Common myeloid progenitor, CD34-positive (primary cell): ENCODE measurements at places on chromosomes 4 and X.
A peak's percentile ranks its signal among the peaks of the same experiment; 100 is the strongest.

DNA sequence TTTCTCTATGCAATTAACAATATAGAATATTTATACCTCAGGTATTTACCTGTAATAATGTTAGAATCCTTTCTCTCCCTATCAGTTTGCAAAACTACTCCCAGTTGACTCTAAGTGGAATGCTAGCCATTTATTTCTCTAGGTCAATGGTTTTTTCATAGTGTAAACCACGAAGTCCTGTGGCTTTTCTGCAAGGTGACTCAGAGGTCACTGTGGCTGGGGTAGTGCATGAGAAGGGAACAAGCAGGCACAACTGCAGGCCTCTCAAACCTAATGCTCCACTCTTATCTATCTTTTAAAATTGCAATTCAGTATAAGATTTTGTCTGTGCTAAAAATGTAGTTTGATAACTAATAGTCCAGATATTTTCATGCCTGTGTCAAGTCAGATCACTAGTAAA lies 159.4 kb downstream of the ANTXR2 start:
- no peak for DNase-seq

DNA sequence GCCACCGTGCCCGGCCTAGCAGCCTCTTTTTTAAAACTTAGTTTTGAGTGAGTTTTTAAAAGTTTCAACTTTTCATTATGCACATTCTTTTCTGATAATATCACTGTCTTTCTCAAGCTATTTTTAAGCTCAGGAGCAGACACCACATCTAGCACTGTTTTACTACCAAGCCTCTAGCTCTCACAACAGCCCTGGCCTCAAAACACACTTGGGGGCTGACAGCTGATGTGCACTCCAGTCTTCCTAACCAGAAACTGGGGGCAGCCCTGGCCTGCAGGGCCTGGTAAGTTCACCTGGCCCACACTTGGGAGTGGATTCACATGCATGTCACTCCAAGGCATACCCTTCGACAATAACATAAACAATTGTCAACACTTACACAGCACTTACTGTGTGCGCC lies 34.0 kb downstream of the CENPU start:
- no peak for DNase-seq

GRCh38 chr4:86955888-86956451 lies 21.2 kb downstream of the AFF1 start:
- DNase-seq, result no peak

DNA sequence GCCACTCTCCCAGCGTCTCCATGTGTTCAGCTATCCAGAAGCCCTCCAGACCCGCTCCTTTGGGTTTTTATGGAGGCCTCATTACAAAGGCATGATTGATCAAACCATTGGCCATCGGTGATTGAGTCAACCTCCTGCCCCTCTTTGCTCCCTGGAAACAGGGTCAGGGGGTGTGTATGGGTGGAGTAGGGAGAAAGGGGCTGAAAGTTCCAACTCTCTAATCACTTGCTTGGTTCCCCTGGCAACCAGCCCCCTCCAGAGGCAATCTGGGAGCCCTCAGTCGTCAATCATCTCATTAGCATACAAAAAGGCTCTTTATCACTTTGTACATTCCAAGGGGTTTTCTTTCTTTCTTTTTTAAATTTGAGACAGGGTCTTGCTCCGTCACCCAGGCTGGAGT lies 2.3 kb downstream of the TRIM2 start:
- no peak for DNase-seq

- DNase-seq, result no peak
Observed at GRCh38 chr4:71866212-71866885, 82.5 kb upstream of the GC start.

- DNase-seq, result no peak
Observed at GRCh38 chr4:173381610-173382009, 10.9 kb downstream of the SAP30 start.

DNA sequence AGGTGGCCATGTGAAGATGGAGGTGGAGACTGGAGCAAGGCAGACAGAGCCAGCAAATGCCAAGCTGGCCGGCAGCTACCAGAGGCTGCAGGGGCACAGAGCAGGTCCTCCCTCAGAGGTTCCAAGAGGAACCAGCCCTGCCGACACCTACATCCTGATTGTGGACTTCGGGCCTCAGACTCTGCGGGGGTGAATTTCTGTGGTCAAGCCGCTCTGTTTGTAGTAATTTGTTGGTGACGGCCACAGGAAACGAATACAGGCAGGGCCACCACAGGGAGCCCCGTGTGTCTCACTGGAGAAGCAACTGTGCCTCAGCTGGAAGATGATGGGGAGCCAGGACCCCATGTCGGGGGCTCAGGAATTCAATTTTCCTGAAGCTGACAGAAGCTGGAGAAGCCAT lies 28.3 kb downstream of the ZFYVE28 start:
- no peak for DNase-seq

DNA sequence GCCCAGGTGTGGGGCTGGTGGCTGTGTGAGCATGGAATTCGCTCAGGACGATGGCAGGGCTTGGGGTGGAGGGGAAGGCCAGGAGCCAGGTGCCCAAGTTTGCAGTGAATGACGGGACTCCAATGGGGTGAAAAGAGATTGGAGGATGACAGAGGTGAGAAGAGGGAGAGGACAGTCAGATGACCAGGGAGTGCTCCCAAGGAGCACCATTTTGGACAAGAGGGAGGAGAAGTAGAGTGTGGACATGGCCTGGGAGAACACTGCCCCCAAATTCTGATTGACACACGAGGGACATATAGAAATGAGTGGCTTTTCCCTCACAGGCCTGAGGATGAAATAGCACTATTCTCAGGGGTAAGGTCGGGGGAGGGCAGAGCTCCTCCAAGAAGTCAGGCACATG lies 6.7 kb downstream of the MRFAP1 start:
- no peak for DNase-seq

DNA sequence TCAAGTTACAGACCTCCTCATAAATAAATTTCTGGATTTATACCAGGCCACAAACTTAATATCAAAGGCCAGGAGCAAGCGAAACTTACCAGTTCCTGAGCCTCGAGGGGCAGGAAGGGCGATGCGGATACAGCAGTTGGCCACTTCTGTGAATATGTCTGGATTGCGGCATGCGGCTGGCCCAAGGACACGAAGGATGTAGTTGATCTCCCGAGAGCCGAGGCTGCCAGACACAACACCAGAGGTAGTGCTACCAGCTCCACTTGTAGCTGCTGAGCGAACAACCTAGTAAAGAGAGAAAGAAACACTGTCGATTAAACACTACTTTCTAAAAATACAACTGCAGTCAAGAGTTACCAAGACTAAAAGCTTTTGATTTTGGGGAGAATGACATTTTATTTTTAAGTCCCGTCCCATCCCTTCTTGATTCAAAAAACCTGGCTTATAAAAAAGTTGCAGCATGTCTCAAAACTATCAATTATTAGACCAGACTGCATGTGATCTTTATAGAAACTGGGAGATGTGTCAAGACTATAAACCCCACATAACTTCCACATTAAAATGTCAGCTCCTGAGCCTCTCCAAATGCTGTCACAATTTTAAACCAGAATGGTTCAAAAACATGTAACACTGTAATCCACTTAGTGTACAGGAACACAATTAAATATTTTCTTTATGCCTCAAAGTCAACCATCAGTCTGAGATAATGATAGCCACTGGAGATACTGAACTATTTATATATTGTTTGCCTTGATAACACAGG lies 105.6 kb downstream of the HUWE1 start:
- no peak for DNase-seq

DNA sequence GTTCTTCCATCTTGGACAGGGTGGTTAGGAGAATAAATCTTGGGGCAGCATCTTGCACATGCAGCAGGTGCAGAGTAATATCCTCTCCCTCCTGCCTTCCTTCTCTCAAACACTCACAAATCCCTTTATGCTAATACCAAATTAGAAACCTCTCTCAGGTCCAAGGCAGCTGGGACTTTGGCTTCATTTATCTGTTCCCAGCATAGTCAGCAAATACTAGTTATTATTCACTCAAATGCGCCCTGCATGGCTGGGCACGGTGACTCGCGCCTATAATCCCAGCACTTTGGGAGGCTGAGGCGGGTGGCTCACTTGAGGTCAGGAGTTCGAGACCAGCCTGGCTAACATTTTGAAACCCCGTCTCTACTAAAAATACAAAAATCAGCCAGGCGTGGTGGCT lies 156.0 kb upstream of the GALNT7 start:
- DNase-seq, result no peak

DNA sequence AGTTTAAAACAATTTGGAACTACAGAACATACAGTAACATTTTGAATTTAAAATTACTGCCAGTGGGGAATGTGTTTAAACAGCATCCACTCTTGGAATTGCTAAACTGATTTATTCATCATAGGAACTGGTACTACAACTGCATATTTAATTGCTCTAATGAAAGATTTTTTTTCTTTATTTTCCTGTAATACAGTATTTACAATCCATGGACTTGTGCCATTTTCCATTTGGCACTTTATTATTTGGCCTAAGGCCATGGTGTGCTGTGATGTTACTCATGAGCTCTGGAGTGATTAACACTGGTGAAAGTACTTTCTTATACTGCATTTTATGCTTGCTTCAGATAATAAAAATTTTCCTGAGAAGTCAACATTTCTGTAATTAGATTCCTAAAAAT lies 69.7 kb upstream of the NUDT6 start:
- no peak for DNase-seq

DNA sequence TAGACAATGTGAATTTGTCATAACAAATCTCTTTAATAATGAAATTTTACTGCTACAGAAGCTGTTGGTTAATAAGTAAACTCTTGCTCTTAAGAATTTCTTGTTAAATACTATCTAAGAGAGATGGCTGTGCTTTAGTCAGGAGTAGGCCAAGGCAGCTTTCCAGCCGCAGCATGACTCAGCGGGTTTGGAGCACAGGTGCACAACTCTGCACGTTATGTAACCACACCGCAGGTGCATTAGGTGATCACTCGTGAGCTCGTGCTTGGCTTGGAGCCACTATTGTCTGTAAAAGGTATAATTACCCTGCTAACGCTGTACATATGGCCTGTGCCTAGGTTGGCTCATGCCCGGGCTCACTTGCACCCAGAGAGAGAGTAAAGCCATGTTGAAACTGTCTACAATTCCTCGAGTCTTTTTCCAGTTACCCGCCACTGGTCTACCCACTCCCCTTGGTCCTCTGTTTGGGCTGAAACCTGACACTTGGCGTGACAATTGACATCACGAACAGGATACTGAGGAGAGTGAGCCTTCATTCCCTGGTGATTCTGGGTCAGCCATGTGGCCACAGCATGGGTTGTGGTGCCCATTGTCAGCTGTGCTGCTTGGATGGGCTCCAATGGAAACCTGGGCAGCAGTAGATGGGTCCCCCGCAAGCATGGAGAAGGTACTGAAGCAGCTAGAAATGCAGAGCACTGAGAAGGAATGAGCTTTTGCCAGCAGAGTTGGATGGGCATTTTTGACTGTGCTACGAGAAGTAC lies 18.4 kb upstream of the ANAPC4 start:
- DNase-seq, result no peak

GRCh38 chr4:45119376-45119775 lies 393.0 kb upstream of the GNPDA2 start:
- no peak for DNase-seq

- no peak for DNase-seq
Observed at GRCh38 chr4:40333921-40334352, 1.2 kb upstream of the CHRNA9 start.

DNA sequence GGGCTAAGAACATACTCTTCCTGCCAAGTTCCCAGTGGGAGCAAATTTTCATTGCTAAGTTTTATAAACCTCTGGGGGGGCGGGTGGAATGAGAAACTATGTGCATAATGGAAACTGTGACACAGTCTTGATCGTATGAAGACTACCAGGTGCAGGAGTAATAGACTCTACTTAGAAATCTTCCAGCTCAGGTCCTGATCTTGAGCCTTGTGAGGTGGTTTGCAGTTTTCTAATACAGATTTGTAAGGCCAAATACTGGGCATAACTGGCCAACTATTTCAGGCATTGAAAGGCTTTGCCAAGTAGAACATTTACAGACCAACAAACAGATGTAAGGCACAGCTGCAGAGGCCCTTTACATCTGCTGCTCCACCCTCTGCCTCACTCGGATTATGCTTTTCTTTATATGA lies 89.7 kb upstream of the CBR4 start:
- no peak for DNase-seq

DNA sequence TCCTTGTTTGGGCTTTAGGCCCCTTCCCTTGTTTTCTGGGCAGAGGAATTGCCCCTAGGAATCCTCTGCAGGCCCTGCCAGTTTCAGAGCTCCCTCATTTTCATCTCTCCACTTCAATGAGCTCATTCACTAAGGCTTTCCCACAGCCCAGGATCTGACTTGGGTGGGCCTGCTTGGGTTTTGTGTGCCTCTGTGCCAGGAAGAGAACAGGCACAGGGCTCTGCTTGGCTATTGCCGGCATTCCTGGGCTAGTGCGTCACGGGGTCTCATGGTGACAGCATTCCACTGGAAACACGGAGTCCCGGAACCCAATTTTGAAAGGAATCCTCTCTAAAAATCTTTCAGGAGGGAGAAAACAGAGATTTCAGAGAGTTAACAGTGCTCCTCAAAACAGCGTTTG lies 150.5 kb downstream of the VCX3A start:
- DNase-seq, result no peak

DNA sequence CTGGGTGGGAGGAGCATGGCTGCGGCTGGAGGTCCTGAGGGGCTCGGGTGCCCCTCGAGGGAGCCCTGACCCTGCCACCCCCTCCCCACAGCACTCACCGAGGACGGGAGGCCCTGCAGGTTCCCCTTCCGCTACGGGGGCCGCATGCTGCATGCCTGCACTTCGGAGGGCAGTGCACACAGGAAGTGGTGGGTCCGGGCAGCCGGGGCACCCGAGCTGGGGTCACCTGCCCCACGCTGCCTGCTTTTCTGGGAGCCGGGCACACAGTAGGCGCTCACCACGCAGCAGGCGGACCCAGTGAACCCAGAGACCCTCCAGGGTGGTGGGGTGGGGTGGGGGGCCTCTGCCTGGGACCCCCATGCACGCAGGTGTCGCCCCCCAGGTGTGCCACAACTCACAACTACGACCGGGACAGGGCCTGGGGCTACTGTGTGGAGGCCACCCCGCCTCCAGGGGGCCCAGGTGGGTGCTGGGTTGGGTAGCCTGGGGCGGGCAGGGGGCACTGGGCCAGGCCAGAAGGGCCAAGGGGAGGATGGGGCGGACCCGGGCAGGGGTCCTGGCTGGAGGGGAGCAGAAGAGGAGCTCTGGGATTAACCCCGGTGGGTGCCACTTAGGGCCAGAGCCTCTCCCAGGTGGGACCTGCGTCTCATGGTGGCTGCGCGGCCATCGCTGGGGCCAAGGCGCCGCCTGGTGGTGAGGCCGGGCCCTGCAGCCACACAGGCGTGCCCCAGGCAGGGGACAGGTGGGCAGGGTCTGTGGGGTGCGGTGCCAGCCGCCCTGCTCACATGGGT lies 1.4 kb downstream of the HGFAC start:
- DNase-seq, result peak; percentile 64

- DNase-seq, result peak; percentile 34
Observed at GRCh38 chr4:81255524-81255923, 40.5 kb upstream of the PRKG2 start.
